ENCODE measurements at places on chromosomes 11 and 22. TPM values are rescaled to one million over a fixed set of nuclear protein-coding genes. Genes with fewer than 3 reads are reported as not detected.
A peak's percentile ranks its signal among the peaks of the same experiment; 100 is the strongest.

DNA sequence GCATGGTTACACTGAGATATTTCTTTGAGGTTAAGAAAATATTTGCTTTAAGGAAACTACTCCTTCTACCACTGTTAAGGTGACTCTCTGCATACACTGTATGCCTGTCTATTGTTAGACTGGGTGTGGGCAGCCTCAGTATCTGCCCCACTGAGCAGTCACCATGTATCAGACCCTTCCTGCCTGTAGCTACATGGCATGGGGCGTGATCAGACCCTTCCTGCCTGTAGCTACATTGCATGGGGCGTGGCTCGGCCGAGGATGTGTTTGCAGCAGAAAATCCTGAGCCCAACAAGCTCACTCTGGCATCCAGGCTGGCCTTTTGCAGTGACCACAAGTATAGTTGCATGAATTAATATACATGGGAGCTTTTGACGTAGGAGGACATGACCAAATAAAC lies 669.4 kb downstream of the OPCML start:
- DNase-seq: no peak

DNA sequence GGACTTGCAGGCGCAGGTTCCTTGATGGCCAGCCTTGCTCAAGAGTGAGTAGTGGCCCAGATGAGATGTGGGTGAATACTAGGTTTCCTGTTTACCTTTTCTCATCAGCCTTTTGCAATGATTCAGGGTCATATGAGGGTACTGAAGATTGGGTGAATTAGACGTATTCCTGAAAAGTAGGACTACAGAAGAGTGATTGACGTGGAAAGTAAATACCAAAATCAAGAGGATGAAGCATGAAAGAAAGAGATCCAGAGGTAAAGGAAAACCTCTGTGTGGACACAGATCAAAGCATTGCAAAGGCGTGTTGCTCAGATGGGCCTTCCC lies 59.9 kb downstream of the CYB5R2 start:
- no peak for DNase-seq

DNA sequence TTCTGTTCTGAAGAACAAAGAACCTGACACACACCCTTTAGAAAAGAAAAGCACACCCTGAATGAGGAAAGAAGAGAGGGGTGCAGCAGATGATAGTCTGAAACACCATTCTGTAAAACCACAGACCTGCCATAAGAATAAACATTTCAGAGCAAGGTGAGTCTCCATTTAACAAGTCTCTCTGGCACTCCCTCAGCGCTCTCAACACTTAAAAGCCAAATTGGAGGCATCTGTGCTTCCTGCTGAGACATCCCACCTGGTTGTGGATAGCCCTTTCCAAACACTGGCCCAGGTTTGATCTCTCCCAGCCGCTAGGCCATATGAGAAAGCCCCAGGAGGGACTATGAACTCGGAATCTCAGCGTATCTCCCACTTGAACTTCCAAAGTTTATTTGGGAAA lies 36.3 kb downstream of the ETS1 start:
- DNase-seq: no peak

ANGPTL5 gene
- total RNA-seq: not detected

GSTT2B gene
- total RNA-seq: not detected

MUC2 gene
- total RNA-seq: not detected

- no peak for DNase-seq
Observed at GRCh38 chr11:20654038-20654437, 15.3 kb upstream of the NELL1 start.

- no peak for DNase-seq
Observed at GRCh38 chr11:126105022-126105747, 42.5 kb upstream of the CDON start.

GRCh38 chr11:44627165-44627789 lies 61.8 kb downstream of the CD82 start:
- DNase-seq: no peak

F2 gene
- not detected for total RNA-seq

DNA sequence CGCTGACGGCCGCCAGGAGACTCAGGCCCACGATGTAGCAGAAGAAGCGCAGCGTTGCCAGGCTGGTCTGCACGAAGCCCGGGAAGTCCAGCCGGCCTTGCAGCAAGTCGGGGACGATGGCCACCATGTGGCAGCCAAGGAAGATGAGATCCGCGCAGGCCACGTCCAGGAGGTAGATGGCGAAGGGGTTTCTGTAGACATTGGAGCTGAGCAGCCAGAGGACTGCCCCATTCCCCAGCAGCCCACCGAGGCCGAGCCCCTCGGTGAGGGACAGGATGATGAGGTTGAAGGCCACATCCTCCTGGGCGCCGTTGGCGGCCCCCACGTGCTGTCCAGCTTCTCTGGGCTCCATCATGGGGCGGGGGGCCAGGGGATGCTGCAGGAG lies 3.8 kb downstream of the MRGPRE start:
- DNase-seq: no peak

DNA sequence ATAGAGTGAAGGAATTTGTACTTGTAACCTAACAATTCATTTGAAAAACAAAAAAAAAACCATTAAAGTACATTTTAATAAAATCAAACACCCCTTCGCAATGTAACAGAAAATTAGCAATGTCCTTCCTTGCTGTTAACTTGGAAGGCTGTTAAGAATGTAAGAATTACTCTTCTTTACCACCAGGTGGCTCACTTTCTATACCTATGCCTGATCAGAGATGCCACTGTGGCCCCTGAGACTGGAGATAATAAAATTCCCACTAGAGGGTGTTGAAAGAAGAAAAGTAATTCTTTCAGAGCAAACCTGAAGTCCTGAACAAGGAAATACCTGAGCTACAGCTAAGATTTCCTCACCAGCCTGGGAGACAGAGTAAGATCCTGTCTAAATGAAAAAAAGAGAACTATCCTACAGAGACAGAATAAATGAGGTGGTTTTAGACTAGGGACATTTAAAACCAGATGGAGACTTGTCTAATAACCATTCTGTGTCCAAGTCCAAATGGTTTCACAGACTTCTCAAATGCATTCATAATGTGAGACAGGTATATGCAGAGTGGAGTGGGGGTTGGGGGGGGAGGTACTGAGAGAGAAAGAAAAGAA lies 1089.3 kb downstream of the FAM181B start:
- peak; percentile 15 for DNase-seq

CDC42EP1 gene
- total RNA-seq: 1.6 TPM

GGA1 gene
- 102 TPM for total RNA-seq

Measured in naive thymus-derived CD4-positive, alpha-beta T cell (primary cell).